Calu3 (cell line): ENCODE measurements at places on chromosomes 5 and 9. TPM values are rescaled to one million over a fixed set of nuclear protein-coding genes. Genes with fewer than 3 reads are reported as not detected.

GRCh38 chr5:62780888-62781287, 202.3 kb downstream of the LRRC70 start:
- DNase-seq = no peak

- no peak for DNase-seq
These were observed 32.6 kb downstream of the SPRY4 start for GRCh38 chr5:142292249-142292648.

GRCh38 chr9:124782661-124783574, 6.0 kb downstream of the OLFML2A start:
- DNase-seq = no peak

- DNase-seq = no peak
These were observed 372.3 kb upstream of the CDH18 start for GRCh38 chr5:20360263-20360662.

DNA sequence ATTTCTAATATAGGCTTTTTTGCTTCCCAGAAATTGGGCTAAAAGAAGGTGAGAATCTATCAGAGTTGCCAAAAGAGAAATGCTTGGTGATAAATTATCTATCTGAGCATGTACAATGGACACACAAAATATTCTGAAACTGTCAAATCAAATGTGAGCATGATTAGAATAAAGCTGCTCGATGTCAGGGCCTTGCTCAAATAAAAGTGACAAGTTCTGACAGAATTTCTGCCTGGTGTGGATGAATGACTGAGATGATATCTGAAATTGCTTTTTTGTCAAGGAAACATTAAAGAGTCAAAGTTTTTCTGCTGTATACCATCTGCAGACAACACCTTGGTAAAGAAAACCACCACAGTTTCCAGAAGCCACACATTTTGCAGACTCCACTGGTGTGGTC, 128.8 kb downstream of the GABRG2 start:
- DNase-seq = no peak

DNA sequence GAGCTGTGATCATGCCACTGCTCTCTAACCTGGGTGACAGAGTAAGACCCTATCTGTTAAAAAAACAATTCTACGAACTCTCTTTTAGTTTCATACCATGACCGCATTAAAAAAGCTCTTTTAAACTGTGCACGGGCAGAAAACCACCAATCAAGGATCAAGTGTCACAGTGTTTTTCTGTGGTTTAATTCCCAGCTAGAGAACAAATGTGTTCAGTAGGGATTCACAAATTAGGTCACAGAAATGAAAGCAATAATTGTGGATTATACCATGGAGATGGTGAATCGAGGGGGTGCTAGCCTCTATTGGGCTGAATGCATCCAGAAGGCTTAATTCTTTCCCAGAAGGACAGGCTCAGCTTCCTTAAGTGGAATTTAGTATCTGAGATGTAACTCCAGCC, 79.1 kb downstream of the ATG10 start:
- DNase-seq = no peak

DNA sequence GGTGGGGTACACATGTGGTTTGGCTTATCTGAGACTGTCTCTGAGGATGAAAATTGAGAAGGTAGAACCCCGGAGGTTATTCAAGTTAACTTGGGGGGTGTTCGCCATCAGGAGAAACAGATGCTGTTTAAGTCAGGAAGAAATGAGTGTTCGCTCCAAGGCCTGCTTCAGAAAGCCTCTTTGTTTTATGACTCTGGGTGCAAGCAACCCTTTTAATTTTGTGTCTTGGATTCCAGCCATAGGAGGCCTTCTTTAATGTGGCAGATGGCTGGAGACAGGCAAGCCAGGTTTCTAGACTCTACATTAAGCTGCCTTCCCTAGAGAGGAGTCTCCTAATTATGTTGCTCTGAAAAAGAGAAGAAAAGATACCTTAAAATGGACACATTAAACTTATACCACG, 4.2 kb upstream of the SMAD5 start:
- DNase-seq = no peak

CTXN3 gene
- total RNA-seq = not detected in 2 replicates

CDHR2 gene
- 7.8 and 13.3 TPM in 2 replicates for total RNA-seq

RMI1 gene
- total RNA-seq = 13.4 and 15.4 TPM in 2 replicates

EMB gene
- 37.9 and 44.4 TPM in 2 replicates for total RNA-seq
